Jurkat, Clone E6-1 (cell line): ENCODE measurements at places on chromosomes 1 and 21.

- DNase-seq: no peak
These were observed 16.3 kb upstream of the ADAMTSL4 start for GRCh38 chr1:150532860-150533259.

- no peak for DNase-seq
These were observed 78.8 kb upstream of the SLC2A1 start for GRCh38 chr1:43037466-43037865.

GRCh38 chr1:86825319-86825718 lies 88.6 kb downstream of the SELENOF start:
- DNase-seq: no peak

- DNase-seq: no peak
These were observed 52.8 kb upstream of the ACTRT2 start for GRCh38 chr1:2968471-2968881.

DNA sequence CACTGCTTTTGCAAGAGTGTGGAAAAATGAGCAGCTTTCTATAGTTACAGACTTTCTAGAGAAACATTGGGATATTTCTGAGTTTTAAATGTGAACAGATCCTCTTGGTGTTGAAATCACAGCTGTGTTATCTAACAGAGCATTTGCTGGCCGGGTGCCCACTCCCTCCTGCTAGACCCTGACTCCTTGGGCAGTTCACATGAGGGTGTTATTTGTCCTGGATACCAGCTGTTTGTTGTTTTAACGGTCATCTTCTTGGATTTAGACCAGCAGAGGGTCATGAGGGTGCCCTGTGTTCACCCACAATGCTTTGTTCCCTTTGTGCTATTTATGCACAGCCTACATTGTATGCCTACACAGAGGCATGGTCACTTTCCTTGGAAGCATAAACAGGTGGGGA lies 67.1 kb downstream of the CENPF start:
- DNase-seq: no peak

- no peak for DNase-seq
These were observed 9.0 kb downstream of the TMEM61 start for GRCh38 chr1:54989473-54989872.

- no peak for DNase-seq
These were observed 11.4 kb upstream of the ERI3 start for GRCh38 chr1:44366371-44366975.

- no peak for DNase-seq
These were observed 158.3 kb downstream of the KAZN start for GRCh38 chr1:14756589-14757285.

DNA sequence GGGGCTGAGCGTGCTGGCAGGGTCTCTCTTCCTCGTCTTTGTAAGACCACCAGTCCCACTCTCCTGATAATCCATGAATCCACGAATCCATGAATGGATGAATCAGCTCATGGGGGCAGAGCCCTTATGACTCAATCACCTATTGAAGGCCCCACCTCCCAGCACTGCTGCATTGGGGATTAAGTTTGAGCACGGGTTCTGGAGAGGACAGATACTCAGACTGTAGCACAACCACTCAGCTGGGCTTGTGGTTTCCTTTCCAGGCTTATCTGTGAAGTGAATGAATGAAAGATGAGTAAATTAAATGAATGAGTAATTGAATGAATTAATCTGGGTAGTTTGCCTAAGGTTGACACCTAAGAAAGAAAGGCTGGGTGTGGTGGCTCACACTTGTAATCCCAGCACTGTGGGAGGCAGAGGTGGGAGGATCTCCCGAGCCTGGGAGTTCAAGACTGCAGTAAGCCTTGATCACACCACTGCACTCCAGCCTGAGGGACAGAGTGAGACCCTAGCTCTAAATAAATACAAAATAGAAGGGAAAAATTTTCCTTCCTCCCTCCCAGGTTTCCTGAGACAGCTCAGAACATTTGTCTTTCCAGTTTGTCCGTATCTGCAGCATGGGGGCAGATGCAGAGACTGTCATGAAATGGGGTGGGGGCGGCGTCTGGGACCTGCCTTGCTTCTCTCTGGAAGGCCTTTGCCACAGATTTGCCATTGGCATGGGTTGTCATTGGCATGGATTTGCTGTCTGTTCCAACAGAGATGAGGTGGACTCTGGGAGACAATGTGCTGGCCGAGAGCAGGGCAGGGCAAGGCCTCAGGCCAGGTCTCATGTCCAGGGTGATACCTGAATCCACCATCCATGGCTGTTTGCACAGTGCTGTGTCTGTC lies 187.7 kb upstream of the C1orf174 start:
- DNase-seq: no peak

- no peak for DNase-seq
These were observed 717 bp downstream of the CRYZL1 start for GRCh38 chr21:33640697-33641351.

GRCh38 chr1:30763651-30764248 lies 6.2 kb upstream of the LAPTM5 start:
- no peak for DNase-seq

- DNase-seq: peak; percentile 32
These were observed 734 bp downstream of the PTPN22 start for GRCh38 chr1:113870778-113871177.

DNA sequence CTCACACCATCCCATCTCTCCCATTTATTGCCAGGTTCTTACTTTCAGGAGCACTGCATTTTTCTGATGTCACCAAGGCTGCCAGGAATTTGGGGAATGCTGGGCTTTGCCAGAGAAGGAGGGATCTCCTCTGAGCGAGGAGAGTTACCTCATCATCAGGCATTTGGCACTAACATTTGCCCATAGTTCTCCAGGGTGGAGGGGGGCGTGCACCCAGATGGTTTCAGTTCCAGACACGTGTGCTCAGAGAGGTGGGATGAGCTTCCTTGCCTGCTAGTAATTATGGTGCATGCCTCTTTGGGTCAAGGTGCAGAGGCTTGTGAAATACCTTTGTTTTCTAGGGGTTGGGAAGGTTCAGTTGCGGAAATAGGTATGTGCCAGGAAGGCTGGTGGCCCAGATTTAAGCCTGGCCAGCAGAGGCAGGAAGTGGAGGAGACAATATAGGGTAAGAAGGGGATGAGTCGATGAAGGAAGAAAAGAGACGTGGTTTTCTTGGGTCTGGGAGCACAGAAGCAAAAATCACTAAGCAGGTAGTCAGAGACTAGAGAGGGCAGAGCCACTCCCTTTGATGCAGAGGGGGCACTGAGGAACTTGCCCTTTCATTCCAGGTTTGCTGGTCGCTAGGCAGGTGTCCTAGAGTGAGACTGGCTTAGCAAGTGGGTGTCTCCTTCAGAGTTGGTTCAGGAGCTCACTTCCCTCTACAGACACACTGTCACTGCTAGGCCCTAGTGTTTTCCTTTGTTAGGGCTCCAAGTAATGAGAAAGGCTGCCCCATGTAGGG lies 7.2 kb downstream of the TUFT1 start:
- no peak for DNase-seq

DNA sequence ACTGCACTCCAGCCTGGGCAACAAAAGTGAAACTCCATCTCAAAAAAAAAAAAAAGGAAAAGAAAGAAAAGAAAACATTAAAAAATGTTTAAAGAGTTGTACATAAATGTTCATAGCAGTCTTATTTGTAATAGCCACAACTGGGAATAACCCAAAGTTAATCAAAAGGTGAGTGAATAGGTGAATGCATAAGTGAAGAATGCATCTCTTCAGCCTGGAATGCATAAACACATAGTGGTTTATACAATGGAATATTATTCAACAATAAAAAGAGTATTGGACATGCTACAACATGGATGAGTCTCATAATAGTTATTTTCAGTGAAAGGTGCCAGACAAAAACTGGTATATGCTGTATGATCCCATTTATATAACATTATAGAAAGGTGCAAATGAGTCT lies 18.1 kb downstream of the LDLRAD1 start:
- no peak for DNase-seq

- no peak for DNase-seq
These were observed 312.1 kb downstream of the DSCAM start for GRCh38 chr21:40534886-40535285.

DNA sequence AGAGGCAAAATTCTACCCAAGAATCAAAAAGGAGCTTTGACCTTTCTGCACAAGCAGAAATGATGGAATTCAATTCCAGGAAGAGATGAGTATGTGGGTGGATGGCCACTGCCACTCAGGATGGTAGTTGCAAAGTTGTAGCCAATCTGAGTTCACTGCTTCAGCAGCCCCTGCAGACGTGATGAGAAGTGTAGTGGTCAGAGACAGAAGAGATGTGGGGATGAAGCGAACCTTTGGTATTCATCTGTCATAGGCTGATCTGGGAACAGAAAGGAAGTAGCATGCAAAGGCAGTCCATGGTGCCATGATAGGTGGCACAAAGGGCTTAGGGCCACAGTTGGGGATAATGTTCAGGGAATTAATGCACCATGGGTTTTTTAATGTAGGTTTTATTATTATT lies 81.1 kb upstream of the PGBD5 start:
- no peak for DNase-seq

DNA sequence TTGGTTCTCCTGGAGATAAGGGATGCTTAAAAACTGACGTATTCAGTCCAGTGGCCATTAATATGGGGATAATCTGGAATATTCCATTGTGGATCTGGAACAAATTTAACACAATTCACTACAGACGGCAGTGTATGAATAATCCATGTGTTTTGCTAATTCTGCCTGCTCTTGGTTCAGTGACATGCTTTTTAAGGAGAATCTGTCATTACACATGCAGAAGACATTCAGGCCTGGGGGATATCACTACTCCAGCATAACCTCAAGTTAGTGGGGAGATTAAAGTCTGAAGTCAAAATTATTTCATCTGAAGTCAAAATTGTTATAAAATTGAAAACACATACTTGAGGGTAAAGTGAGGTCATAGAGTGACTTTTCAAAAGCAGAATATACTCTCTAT lies 789.3 kb downstream of the USP25 start:
- no peak for DNase-seq
